ENCODE measurements at places on chromosomes 5 and 9. TPM values are rescaled to one million over a fixed set of nuclear protein-coding genes. Genes with fewer than 3 reads are reported as not detected.
A peak's percentile ranks its signal among the peaks of the same experiment; 100 is the strongest.

Gene RNF14
- total RNA-seq: 37.5 TPM

Gene FAM169A
- 23.2 TPM for total RNA-seq

Gene TAF11L10
- not detected for total RNA-seq

Gene SPATA31A3
- total RNA-seq: not detected

Gene CFAP77
- total RNA-seq: 0.98 TPM

Gene AQP3
- total RNA-seq: 5.5 TPM

Gene PLPPR1
- total RNA-seq: not detected

Gene NEUROG1
- total RNA-seq: not detected

Gene C5orf46
- not detected for total RNA-seq

Gene COL15A1
- total RNA-seq: 0.15 TPM

Gene ZNF782
- total RNA-seq: 3.7 TPM

DNA sequence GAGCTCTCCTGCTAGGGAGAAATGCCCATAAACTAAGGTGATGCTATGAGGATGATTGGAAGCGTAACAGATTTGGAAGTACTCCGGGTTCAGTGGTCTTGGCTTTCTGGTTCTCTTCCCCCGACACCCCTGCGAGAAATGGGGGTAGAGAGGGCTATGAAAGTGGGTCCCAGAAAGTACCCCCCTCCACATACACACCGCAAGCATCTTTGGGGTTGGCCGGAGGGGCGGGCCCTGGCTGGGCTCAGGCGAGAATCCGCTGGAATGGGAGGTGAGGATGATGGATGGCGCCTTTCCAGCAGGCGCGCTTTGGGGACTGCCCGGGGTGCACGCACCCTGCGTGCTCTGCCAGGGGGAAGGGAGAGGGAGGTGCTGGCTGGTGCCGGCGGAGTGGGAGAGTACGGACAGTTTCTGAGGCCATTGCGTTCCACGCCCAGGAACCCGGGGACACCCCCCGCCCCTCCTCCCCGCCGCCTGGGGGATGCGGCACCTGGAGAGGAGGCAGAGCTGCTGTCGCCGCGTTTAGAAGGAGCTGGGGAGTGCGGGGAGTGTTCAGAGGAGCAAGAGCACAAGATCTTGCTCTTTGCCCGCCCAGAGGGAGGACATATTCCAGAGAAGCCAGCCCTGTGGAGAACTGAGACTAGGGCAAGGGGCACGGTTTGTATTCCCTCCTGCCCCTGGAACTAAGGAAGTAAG, 1.9 kb downstream of the PCSK5 start:
- DNase-seq: no peak

GRCh38 chr5:132510076-132510475, 19.5 kb upstream of the IRF1 start:
- DNase-seq: no peak

GRCh38 chr9:13707612-13708576, 428.4 kb upstream of the MPDZ start:
- no peak for DNase-seq

DNA sequence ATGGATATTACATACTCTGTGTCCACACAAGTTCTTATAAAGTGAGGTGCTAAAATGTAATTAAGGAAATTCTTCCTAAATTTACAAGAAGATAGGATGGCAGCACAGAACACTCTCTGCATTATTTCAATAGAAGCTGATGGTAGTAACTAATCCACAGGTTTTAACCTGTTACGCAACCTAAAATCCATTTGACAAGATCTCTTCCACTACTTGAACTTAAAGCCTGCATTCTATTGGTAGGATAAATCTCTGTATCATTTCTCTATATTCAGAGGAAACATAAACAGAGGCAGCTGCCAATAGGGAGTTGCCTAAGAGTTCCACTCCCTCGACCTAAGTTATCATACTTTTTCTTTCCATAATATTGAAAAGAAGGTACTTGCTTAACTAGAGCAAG, 21.6 kb downstream of the CDC37L1 start:
- DNase-seq: no peak

DNA sequence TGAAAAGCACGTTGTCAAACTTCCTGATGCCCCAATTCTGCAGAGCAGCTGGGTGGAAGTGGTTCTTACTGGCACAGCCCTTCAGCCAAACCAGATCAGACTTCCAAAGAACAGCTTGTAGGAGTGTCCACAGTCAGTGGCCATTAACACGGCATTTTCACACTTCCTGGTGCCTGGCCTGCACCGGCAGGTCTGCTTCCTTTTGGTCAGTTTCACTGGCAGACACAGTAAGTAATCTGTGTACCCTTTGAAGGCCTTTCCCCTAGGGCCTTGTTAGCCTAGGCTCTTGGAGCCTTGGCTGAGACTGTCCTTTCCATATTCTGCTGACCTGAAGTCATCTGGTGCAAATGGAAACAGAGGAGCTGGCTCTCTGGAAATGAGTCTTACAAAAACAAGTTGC, 297.5 kb upstream of the TNC start:
- DNase-seq: no peak

- no peak for DNase-seq
Observed at GRCh38 chr9:12183321-12183720, 509.9 kb upstream of the TYRP1 start.

DNA sequence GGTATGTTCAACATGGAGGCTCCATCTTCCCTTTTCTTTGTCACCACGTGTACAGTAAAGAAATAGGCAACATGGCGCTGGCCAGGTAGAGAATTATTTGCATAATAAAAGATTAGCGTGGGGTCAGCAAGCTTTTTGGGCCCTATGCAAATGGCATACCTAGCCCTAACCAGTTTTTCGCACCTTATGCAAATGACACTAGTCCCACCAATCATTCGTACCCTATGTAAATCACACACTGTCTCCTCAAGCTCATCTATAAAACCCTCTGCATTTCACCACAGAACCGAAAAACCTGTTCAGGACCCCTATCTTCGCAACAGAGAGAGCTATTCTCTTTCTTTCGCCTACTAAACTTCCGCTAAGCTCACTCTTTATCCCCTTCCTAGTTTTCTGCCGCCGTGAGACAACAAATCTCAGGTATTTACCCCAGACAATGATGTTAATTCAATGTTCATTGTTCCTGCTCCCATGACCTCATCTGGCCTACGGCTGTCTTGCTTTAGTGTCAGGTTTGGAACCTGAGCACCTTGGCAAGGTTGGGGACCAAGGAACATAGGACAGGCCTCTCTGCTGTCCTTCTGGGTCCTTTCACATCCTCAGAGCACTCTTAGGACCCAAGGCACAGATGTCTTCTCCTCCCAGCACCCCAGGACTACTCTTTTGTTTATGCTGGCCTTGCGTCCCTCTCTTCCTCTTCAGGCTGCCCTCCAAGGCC, 180.7 kb upstream of the RAI14 start:
- no peak for DNase-seq

DNA sequence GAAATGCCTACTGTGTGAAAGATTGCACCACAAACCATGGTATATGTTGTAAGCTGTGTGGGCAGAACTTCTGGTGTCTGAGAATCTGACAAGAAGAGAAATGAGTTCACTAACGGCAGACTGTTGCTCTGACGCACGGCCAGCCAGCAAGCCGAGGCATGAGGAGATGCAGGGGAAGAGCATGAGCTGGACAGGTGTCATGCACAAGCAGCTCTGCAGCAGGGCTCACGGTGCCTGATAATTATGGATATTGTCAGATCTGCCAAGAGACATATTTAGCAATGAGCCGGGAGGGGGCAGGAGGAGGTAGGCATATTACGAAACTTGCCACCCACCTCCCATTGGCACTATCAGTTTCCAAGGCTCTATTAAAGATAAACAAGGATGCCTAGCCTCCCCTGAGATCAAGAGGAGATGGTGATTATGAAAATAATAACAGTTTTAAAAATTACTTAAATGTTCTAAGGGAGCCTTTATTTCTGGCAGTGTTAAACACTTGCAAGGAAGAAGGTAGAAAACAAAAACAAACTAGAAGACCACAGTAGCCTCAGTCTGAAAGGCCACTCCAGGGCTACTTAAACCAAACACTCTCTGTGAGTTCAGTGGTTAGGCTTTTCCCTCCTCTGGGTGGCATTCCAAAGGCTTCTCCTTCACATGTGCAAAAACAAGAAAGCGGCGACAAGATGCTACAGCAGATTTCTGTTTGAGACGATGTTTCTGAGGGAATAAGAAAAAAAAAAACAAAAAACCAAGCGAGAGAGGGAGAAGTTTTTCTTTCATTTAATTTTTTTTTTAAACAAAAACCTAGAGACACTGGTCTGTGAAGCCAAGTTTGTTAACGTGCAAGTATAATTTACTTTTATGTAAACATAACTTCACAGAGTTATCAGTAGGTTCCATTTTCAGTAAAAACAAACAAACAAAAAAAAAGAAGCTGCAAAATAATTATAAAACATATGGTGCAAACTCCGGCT, 339.5 kb downstream of the BNC2 start:
- no peak for DNase-seq

GRCh38 chr9:35035851-35036701, 36.3 kb downstream of the VCP start:
- no peak for DNase-seq

GRCh38 chr5:170361616-170362015, 27.6 kb downstream of the KCNMB1 start:
- no peak for DNase-seq

DNA sequence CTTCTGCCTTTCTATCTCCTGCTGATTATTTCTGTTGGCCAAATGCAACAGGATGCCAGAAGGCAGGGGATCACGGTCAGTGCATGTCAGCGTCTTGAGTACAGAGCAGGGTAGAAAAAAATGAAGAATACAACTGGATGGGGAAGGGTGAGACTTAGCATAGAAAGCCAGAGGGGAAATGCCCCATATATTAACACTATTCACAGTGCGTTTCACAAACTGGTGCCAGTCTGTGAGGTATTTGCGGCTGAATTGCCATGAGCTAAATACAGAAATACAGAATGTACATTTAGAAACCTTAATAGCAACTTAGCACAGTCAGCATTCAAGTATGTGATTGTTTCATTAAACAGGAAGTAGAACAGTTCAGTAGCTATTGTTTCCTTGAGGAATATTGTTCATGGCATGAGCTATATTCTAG, 31.0 kb upstream of the SLC1A3 start:
- no peak for DNase-seq

DNA sequence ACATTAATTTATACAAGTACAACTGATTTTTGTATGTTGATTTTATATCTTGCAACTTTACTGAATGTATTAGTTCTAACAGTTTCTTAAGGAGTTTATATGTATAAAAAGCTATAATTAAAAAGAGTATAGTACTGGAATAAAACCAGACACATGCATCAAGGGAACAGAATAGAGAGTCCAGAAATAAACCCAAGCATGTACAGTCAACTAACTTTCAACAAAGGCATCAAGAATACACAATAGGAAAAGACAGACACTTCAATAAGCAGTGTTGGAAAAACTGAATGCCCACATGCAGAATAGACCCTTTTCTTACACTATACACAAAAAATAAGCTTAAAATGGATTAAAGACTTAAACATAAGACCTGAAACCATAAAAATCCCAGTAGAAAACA, 170.9 kb downstream of the ICE1 start:
- DNase-seq: no peak

DNA sequence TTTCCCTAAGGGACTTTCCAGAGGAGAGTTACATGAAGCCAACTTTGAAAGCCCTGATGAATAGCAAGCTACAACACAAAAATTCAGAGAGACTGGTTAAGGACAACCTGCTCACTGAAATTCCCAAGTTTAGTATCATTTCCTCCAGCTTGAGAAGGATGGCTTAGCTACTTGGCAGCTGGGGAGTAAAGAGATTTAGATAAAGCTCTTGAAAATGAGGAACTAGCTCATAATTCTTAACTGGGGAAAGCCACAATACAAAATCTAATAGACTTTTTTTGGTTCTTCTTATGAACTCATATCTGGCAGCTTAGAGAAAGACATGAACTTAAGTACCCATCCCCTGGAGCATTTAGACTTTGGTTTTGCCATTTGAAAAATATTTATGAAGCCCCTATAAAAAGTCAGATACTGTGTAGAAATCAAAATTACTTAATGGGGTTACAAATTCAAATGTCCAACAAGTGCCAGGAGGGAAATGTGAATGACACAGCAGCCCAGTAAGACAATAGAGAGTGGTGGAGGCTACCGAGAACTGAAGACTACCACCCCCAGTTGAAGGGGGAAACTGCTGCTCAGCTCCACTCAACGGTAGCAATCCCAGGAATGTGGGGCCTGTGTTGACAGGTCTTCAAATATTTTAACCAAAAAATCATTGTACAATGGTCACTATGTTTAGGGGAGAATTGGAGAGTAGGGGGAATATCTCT, 79.4 kb upstream of the ADRB2 start:
- no peak for DNase-seq

- DNase-seq: no peak
Observed at GRCh38 chr5:63700241-63700640, 262.0 kb downstream of the HTR1A start.

- no peak for DNase-seq
Observed at GRCh38 chr9:2610985-2611384, 10.6 kb upstream of the VLDLR start.

- no peak for DNase-seq
Observed at GRCh38 chr9:112120030-112120341, 55.1 kb downstream of the SUSD1 start.

- no peak for DNase-seq
Observed at GRCh38 chr9:124779368-124780059, 2.6 kb downstream of the OLFML2A start.

- peak; percentile 21 for DNase-seq
Observed at GRCh38 chr9:123282362-123283047, 14.1 kb upstream of the STRBP start.

- no peak for DNase-seq
Observed at GRCh38 chr9:135098400-135099105, 11.1 kb downstream of the OLFM1 start.

DNA sequence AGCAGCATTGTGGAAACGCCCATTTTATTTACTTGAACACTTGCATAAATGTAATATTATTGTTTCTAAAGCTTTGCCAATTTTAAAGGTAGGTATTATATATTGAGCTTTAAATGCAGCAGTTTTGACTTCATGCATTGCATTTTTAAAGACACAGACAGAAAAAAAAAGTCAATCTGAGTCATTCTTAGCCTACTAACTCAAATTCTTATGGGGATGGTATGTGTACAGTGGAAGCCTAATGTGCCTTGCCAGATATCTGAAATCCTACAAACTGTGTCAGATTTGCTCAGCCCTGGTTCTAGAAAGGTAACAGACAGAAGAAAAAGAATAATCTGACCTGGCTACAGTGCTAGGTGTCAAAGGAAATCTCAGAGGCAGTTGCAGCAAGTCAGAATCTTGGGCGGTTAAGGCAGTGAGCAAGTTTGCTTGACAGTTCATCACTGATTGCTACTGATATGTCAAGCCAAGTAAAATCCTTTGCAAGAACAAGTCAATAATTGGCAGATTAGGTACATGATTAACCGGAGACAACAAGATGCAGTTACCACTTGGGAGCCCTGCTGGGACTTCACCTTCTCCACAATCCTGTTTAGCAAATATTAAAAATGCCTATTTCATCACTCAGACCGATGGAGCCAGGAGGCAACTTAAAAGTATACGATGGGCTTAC, 224.8 kb upstream of the WWC1 start:
- DNase-seq: no peak

Measured in HCT116 (cell line).